Pulmonary artery endothelial cell (primary cell): ENCODE measurements at places on chromosomes 4 and X. TPM values are rescaled to one million over a fixed set of nuclear protein-coding genes. Genes with fewer than 3 reads are reported as not detected.

Gene NR0B1
- not detected in 2 replicates for total RNA-seq

Gene DIPK2B
- total RNA-seq, result 3.6 and 3.7 TPM in 2 replicates

Gene AADAT
- 0.07 and 0.18 TPM in 2 replicates for total RNA-seq

Gene CSN1S1
- total RNA-seq, result not detected in 2 replicates

Gene GAB1
- total RNA-seq, result 7.3 and 16.5 TPM in 2 replicates

Gene TRIM61
- not detected in 2 replicates for total RNA-seq

Gene SHROOM2
- 5.1 and 6.9 TPM in 2 replicates for total RNA-seq

Gene PGAM4
- total RNA-seq, result 0.14 TPM in 1 of 2 replicates, not detected in the other

Gene SMIM31
- total RNA-seq, result not detected in 2 replicates

Gene TMEM144
- 3.4 and 4.9 TPM in 2 replicates for total RNA-seq

Gene PLP2
- 20.7 and 22.4 TPM in 2 replicates for total RNA-seq

Gene PYURF
- 124 and 131 TPM in 2 replicates for total RNA-seq

Gene TBX22
- total RNA-seq, result not detected in 2 replicates

Gene XAGE5
- total RNA-seq, result not detected in 2 replicates

Gene L1CAM
- total RNA-seq, result 0.11 and 0.13 TPM in 2 replicates

Gene NDNF
- total RNA-seq, result not detected in 2 replicates

Gene LPAR4
- under 0.01 TPM in 1 of 2 replicates, not detected in the other for total RNA-seq

Gene AGTR2
- not detected in 2 replicates for total RNA-seq

Gene SMPX
- total RNA-seq, result not detected in 2 replicates

Gene ADH1A
- total RNA-seq, result not detected in 2 replicates

Gene TEC
- 0.13 and 0.81 TPM in 2 replicates for total RNA-seq

Gene FRYL
- total RNA-seq, result 90.3 and 137 TPM in 2 replicates

Gene LDB2
- total RNA-seq, result 150 and 155 TPM in 2 replicates

Gene GPC3
- total RNA-seq, result not detected in 2 replicates

Gene LEF1
- total RNA-seq, result not detected in 2 replicates

Gene COL4A6
- 1.5 and 2.0 TPM in 2 replicates for total RNA-seq

Gene XK
- under 0.01 TPM in 2 replicates for total RNA-seq

Gene TASL
- not detected in 2 replicates for total RNA-seq

Gene SLC10A3
- 12.5 and 14.3 TPM in 2 replicates for total RNA-seq

Gene ALB
- not detected in 2 replicates for total RNA-seq

Gene WAS
- not detected in 2 replicates for total RNA-seq

Gene NUDT11
- 7.9 and 13.0 TPM in 2 replicates for total RNA-seq

Gene SERTM2
- not detected in 2 replicates for total RNA-seq
